NK-92 treated with Interleukin-12 subunit alpha and Interleukin-12 subunit beta, amount 100 ng/mL, for 24 hours (cell line): ENCODE measurements at places on chromosomes 5 and 9.

DNA sequence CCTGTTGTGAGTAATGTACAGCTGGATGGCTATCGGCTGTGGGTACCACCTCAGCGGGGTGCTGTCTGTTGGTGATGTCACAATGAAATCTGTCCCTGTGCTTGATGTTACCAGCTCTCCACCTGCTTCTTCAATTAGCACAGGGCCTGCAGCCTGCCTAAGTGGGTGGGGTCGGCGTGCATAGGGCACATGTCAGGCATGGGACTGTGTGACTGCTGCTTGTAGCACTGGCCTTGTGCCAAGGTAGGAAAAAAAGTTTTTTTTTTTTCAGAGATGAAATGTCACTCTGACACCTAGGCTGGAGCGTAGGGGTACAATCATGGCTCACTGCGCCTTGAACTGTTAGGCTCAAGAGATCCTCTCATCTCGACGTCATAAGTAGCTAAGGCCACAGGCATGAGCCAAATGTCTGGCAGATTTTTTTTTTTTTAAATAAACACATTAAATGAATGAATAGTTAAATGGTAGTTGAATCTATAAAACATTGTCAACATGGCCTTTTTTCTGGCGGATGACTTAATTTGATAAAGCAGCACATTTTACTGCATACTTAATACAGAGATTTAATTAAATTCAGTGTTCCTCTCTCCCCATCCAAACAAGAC is 222.5 kb downstream of the NXNL2 start:
- no peak for DNase-seq

DNA sequence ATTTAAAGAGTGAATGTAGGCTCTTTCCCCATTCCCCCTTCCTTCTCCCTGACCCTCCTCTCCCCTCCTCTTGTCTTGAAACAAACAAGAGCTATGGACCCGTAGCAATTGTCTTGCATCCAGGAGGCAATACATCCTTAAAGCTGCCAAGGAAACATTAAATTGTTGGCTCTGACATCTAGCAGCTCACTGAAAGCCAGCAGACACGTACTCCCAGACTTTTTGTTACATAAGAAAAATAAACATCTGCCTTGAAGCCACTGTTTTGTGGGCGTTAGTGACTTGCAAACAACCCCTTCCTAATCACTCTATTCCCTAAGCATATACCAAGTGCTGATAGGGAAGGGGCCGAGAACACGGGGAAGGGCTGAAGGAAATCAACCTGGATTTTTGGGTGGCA is 8.6 kb downstream of the SLC45A2 start:
- DNase-seq, result no peak

DNA sequence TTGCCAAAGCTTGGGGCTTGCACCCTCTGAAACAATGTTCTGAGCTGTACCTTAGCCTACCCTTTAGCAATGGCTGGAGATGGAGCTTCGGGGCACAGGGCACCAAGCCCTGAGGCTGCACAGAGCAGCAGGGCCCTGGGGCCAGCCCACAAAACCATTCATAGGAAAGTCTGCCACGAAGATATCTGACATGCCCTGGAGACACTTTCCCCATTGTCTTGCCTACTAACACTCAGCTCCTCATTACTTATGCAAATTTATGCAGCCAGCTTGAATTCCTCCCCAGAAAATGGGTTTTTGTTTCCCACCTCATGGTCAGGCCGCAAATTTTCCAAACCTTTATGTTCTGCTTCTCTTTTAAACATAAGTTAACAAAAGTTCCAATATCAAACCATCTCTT is 105.7 kb downstream of the DTWD2 start:
- DNase-seq, result no peak

DNA sequence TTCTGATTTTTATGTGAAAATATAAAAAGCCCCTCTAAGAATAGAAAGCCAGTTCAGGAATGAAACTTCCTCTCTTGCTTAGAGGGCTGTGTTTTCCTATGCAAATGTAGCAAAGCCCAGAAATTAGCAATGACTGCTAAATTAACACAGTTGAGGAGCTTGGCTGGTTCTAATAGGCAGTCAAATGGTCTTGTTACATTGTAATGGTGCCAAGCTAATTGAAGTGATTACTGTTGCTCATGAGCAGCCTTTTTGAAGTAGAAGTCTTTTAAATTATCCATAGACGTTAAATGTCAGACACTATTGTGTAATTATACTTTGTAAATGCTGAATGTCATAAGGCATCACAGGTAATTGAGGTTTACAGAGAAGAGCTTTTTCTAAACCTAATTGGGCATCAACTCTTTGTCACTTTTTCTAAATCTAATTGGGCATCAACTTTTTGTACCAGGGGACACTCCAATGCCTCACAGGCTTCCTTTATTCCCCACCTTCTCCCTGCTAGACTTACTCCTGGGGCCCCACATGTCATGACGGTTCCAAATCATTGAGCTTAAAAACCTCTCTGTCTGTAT is 229.1 kb downstream of the PSAT1 start:
- DNase-seq, result no peak

GRCh38 chr9:34963552-34963951 is 5.5 kb downstream of the PHF24 start:
- no peak for DNase-seq

DNA sequence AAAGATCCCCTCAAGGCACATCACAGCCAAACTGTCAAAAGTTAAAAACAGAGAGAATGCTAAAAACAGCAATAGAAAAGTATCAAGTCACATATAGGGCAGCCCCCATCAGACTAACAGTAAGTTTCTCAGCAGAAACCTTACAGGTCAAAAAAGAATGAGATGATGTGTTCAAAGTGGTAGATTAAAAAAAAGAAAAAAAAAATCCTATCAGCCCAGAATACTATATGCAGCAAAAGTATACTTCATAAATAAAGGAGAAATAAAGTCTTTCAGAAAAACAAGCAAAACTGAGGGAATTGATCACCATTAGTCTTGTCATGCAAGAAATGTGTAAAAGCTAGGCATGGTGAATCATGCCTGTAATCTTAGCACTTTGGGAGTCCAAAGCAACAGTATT is 99.9 kb upstream of the RAD23B start:
- DNase-seq, result no peak
